RWPE1 (cell line): ENCODE measurements at places on chromosomes 5 and 9.

DNA sequence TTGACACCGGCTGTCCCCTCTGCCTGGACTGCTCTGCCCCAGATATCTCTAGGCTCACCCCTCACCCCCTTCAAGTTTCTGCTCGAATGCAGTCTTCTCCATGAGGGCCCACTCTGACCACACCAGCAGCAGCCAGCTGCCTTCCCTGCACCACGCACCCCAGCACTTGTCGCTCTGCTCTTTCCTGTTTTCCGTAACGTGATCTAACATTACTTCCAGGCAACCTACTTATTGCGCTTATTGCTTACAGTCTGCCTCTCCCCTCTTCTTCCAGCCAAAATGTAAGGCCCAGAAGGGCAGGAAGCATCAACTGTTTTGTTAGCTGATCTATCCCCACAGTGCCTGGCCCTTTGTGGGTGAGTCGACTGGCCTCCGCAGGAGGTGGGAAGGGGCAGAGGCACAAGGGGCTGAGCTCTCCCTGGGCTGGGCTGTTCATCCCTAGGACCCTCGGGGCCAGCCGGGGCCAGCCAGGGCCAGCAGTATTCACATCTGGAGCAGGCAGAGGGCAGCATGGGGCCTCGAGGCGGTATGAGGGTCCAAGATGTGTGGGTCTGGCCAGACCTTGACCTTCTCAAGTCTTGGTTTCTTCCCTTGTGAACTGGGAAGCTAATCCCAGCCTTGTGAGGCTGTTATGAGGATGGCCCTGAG, 11.6 kb upstream of the DBN1 start:
- DNase-seq = no peak

DNA sequence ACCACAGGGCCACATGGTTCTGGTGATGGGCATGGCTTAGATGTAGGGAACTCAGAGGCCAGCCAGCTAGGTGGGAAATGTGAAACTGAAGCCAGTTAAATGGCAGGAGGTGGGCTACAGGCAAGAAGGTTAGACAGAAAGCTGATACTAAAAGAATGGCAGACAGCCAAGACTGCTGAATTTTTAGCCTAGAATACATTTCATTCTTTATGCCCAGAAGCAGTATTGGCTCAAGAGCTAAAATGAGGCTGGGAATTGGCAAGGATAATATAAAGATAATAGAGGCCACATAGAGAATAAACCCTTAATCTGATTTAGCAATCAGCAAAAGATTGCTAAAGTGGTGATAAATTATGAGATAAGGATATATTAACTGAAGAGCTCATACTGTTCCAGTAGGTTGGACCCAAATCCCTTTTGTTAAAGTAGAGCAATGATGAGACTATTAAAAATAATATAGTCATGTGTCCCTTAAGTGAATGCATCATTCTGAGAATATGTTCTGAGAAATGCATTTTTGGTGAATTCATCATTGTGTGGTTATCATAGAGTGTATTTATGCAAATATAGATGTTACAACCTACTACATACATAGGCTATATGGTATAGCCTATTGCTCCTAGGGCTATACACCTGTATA, 234.3 kb downstream of the CHSY3 start:
- DNase-seq = no peak

GRCh38 chr5:126062398-126063221, 360.6 kb upstream of the GRAMD2B start:
- DNase-seq = no peak

DNA sequence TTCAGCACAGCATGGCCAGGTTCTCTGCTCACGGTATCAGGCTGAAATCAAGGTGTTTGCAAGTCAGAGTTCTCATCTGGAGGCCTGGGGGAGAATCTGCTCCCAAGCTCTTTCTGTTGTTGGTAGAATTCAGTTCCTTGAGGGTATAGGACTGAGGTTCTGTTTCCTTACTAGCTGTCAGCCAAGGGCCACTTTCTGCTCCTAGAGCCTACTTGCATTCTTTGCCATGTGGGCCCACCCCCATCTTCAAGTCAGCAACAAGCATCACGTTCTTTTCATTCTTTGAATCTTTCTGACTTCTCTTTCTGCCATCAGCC, 7.4 kb upstream of the CDC42SE2 start:
- DNase-seq = no peak

DNA sequence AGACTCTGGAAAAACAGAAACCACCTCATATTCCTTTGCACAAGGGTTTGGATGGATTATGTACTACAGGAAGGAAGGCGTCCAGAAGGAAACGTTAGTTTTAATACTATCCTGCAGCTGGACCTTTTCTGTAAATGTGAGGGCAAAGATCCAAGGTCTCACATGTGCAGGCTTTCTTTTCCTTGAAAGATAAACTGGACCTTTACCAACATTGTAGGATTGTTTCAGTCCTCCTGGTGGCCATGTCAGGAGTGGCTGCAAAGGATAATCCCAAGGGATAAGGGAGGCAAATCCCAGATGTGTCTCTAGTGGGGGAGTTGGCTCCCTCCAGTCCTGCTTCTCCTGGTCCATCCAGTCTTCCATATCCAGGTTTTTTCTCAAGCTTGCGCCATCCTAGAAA, 397.5 kb downstream of the HTR1A start:
- DNase-seq = no peak

DNA sequence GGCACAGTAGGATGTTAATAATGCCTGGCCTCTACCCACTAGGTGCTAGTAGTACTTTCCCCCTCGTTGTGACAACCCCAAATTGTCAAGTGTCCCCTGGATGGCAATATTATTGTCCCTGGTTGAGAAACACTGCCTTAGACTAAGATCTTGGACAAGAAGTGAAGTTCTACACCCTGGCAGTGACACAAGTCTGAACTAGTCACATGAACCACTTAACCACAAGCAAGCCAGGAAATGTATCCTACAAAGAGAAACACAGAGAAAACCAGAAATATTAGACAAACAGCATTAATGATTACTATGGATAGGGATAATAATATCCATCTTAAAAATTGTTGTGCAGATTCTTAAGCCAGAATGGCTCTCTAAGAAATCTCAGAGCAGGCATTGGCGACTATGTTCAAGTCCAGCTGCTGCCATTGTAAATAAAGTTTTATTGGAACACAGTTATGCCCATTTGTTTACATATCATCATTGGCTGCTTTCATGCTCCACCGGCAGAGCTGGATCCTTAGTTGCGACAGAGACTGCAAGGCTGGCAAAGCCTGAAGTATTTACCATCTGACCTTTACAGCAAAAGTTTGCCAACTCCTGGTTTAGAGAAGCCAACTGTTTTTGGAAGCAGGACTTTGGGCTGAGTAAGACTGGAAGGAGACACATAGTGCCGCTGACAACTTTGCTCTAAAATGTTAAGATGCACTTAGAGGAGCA, 80.8 kb downstream of the NTRK2 start:
- DNase-seq = no peak

DNA sequence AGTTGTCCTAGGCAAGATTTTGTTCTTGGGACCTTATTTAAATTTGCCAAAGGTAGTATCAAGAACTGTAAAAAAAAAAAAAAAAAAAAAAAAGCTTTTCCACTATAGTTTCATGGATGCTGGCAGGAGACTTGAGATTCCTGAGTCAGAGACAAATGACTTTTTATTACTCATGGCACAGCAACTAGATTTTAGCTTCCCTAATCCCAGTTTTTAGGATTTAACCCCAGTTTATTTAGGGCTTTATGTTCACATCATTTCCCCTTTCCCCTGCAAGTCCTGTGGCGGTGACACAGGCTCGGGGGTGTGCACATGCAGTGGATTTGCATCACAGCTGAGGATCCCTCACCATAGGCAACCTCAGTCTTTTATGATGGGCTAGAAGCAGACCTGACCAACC, 144.9 kb downstream of the GOLPH3 start:
- peak; percentile 40 for DNase-seq

GRCh38 chr5:67037171-67037570, 159.4 kb downstream of the CD180 start:
- DNase-seq = no peak

GRCh38 chr5:129905473-129906176, 1.4 kb downstream of the CHSY3 start:
- DNase-seq = peak; percentile 6

- peak; percentile 91 for DNase-seq
These were observed at the start of gene ZNF483 for GRCh38 chr9:111525056-111525977. TSS of gene ZNF483 (plus strand) at chr9:111525179. CDS start at chr9:111527396, 2,217 bp downstream.

DNA sequence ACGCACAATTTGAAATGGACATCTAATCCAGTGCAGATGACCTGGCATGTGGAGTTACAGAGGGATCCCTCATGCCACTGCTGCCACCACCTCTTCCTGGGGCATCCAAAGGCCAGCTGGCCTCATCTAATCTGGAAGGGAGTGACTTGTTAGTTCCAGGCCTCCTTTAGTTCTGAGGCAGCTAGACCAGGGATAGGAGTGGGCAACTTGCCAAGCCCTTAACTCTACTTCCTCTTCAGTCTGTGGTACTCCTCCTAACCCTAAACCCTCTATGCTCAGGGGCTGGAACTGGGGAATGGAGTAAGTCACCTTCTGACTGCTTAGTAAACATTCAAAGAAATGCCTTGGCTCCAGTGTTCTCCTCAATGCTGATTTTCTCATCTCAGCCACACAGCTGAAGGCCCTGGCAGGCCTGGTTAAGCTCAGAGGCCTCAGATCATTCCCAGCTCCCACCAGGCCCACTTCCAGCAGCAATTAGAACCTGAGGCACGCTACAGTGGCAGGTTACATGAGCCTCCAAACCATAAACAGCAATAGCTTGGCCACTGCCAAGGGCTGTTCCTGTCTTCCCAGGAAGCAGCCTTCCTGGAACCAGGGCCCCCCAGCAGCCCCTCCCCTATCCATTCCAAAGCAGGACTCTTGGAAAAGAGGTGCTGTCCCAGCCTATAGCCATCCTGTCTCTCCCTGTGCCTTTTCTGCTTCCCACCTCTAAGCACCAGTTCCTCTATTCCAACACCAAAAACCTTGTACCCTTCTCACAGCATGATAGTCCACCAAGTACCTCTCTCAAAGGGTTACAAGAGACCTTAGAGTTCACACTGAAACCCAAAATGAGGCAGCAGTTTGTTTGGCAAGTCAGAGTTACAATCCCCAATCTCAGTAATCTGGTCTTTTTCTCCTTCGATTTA, 2.0 kb downstream of the EIF4EBP3 start:
- DNase-seq = peak; percentile 23

DNA sequence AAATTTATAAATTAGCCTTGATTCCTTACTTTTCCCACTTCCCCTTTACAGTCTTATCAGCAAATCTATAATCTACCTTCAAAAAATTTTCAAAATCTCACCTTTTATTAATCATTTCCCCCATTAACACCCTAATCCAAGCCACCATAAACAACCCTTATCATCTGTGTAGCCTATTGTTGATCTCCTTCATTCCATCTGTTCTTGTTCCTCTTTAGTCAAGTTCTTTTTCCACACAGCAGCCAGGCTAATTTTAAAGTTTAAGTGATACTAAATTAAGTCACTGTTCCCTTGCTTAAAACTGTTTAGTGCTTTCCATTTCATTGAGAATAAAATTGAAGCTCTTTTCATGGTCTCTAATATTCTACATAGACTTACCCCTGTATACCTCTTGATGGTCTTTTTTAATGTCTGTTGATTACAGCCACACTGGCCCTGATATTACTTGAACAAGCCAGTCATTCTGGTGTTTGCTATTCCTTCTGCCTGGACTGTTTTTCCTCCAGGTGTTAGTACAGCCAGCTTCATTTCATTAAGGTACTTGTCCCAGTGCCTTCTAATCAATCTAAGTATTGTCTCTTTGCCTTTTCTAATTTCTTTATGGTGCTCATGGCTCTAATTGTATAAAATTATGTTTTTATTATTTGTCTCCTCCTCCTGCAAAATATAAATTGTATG, 31.1 kb downstream of the GPR151 start:
- no peak for DNase-seq

GRCh38 chr5:158819840-158820620, 279.7 kb downstream of the EBF1 start:
- peak; percentile 20 for DNase-seq

GRCh38 chr5:168114444-168115017, 176.9 kb upstream of the WWC1 start:
- DNase-seq = peak; percentile 74

- no peak for DNase-seq
These were observed 35.1 kb downstream of the MRPL36 start for GRCh38 chr5:1764606-1764960.

DNA sequence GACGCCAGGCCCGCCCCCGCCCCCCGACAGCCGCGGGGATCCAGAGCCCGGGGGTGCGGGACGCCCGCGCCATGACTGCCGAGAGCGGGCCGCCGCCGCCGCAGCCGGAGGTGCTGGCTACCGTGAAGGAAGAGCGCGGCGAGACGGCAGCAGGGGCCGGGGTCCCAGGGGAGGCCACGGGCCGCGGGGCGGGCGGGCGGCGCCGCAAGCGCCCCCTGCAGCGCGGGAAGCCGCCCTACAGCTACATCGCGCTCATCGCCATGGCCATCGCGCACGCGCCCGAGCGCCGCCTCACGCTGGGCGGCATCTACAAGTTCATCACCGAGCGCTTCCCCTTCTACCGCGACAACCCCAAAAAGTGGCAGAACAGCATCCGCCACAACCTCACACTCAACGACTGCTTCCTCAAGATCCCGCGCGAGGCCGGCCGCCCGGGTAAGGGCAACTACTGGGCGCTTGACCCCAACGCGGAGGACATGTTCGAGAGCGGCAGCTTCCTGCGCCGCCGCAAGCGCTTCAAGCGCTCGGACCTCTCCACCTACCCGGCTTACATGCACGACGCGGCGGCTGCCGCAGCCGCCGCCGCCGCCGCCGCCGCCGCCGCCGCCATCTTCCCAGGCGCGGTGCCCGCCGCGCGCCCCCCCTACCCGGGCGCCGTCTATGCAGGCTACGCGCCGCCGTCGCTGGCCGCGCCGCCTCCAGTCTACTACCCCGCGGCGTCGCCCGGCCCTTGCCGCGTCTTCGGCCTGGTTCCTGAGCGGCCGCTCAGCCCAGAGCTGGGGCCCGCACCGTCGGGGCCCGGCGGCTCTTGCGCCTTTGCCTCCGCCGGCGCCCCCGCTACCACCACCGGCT, 1.0 kb downstream of the FOXE1 start:
- peak; percentile 45 for DNase-seq

DNA sequence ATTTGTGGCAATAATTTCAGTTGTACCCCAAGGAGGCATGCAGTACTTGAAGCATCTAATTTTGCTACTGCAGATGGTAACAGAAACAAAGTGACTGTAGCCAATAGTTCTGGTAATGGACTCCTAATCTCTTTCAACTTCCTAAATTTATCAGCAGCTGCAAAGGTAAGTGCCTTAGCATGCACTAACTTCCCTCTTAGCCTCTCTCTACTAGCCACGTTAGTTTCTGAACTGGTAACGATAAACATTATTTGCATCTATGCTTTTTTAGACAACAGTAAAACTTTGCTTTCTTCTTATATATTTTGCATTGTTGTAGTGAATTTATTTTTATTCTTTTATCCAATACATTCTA, 6.2 kb upstream of the CKS2 start:
- no peak for DNase-seq

- DNase-seq = no peak
These were observed 7.0 kb downstream of the MYMK start for GRCh38 chr9:133517711-133518110.
